ENCODE measurements at places on chromosomes 13 and 19.

DNA sequence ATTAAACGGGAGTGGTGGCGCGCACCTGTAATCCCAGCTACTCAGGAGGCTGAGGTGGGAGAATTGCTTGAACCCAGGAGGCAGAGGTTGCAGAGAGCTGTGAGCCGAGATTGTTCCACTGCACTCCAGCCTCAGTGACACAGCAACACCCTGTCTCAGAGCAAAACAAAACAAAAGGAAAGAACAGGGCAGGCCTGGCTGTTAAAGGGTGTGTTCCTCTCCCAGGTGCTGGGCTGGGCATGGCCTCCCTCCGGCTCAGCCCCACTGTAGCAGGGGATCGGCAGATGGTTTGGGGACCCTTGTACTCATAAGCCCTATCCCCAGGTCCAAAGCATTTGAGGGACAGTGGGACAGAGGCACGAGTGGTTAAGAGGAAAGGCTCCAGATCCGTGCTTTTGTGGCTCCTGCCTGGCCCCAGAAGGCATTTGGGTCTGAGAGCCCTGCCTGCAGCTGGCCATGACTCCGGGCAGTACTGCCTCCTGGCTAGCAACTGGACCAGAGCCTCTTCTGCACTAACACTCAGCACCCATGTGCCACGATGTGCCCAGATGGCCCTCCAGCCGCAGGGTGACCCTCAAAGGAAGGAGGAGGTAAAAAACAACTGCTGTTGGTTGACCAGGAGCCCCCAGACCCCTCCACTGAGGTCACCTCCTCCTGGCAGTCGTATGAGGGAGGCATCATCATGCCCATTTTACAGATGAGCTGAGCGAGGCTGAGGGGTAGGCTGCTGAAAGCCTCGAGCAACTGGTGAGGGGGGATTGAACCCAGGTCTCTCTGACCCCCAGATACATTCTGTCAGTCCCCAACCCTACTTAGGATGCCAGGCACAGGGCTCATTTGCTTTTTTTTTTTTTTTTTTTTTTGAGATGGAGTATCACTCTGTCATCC, 10.0 kb downstream of the RFX1 start:
- no peak for DNase-seq

GRCh38 chr13:107202371-107203023, 634.6 kb upstream of the ARGLU1 start:
- DNase-seq = no peak

DNA sequence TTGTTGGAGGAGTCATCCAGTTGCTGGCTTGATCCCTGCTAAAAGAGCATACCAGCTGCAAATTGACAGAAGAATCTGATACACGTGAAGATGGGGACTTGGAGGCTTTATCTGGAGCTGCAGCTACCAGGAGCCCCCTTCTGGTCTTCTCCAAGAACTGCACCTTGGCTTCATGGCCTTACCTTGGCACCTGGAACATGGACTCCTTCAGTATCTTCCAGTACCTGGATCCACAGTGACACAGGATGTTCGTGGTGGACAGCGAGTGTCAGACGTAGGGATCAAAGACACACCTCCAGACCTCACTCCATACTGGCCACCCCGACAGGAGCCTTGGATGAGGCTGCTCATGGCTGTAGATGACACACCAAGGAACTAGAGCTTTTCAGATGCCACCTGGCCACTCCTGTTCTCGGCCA, 9.9 kb upstream of the ACSBG2 start:
- peak; percentile 55 for DNase-seq

DNA sequence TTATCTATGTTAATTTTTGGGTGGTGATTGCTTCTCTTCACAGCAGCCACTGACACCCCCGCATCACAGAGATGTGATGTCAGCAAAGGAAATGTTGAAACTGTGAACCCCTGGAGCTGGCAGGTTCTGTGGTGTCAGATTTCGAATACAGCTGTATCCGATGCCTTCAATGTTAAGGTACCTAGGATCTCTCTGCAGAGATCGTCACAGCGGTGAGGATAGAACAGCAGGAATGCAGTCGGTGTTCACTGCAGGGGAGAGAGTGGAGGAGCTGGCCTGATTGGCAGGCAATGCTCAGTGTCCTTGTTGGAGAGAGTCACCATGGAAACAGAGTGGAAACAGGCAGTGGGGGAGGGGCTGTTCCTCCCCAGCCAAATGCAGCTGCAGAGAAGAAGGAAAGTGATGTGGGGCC, 79.5 kb upstream of the ZNF835 start:
- DNase-seq = no peak

GRCh38 chr19:16509141-16510061, 13.2 kb downstream of the C19orf44 start:
- DNase-seq = no peak

DNA sequence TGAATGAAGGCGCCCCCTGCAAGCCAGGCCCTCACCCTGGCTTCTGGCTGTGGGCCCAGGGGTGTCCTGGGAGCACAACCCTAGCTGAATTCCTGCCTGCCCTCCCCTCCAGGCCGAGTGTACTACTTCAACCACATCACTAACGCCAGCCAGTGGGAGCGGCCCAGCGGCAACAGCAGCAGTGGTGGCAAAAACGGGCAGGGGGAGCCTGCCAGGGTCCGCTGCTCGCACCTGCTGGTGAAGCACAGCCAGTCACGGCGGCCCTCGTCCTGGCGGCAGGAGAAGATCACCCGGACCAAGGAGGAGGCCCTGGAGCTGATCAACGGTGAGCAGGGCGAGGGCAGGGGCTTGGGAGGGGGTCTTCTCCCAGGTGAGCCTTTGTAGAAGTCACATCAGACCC, 3.2 kb downstream of the PIN1 start:
- no peak for DNase-seq

DNA sequence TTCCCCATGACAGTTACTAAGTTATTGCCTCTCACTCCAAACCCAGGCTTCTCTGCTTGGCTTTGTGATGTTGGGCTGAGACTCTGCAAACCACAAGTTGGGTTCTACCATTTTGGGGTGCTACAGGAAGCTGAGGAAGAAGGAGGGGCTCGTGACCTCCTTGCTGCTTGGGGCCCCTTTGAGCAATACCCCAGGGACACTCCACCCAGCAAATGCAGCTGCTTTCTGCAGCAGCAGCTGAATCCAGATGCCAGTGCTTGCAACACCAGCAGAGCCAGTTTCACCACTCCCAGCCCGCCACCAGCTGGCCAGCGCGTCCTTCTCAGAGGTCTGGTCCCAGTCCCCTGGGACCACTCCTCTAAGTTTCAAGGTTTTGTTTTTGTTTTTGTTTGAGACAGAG, 22.0 kb upstream of the UBAC2 start:
- DNase-seq = no peak

GRCh38 chr13:101982903-101983302, 418.9 kb downstream of the FGF14 start:
- no peak for DNase-seq

GRCh38 chr13:102212729-102213128, 189.1 kb downstream of the FGF14 start:
- DNase-seq = no peak

GRCh38 chr19:18319591-18320135, 3.2 kb downstream of the LSM4 start:
- no peak for DNase-seq

DNA sequence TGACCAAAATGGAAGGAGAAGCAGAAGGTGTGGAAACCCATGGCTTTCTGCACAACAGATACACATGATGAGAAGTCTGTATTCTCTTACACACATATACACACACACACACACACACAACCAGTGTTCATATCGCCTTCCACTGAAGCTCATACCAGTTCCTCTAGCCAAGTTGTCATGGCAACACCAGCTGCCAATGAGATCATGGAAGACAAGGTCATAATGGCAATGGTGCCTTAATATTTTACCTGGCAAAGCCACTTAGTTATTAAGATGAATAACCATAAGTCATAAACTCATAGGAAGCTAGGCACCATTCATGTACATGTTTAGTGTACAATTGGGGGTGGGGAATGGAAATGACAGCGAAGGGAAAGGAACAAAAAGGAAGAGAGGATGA, 2.6 kb upstream of the DHRS12 start:
- DNase-seq = peak; percentile 18

DNA sequence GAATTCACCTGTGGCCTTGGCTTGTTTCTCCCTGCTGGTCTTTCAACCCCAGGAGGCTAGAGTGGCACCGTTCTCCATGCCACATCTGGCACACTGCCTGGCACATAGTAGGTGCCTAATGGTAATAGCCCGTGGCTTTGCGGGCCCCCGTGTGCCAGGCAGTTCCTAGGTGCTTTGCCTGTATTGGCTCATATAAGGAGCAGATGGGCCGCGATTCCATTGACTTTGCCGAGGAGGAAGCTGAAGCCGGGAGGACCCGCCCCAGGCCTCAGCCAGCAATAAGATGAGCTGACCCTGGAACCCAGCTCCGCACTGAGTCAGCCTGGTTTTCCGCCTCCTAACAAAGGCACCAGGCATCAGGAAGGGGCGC, 807 bp downstream of the PGLYRP1 start:
- DNase-seq = no peak

- peak; percentile 58 for DNase-seq
Measured at GRCh38 chr13:45781553-45782326, 69.8 kb downstream of the SIAH3 start.

GRCh38 chr13:99805361-99805760, 166.2 kb downstream of the ZIC5 start:
- no peak for DNase-seq

GRCh38 chr19:52987221-52987620, 24.5 kb upstream of the ZNF816 start:
- no peak for DNase-seq

- DNase-seq = peak; percentile 32
Measured at GRCh38 chr19:47863514-47863936, 4.5 kb downstream of the TPRX2 start.

DNA sequence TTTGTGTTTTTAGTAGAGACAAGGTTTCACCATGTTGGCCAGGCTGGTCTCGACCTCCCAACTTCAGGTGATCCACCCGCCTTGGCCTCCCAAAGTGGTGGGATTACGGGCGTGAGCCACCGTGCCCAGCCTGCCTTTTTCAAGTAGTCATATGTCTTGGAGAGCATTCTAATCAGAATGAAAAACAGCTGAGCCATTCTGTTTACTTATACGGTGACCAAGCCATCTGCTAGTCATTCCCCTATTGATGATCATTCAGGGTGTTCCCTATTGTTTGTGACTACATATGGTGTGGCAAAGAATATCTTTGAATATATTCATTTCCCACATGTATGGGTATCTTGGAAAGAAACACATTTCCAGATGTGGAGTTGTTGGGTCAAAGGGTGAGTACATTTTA, 17.2 kb downstream of the BLOC1S3 start:
- no peak for DNase-seq

- DNase-seq = no peak
Measured at GRCh38 chr13:48731001-48731658, 77.4 kb downstream of the CYSLTR2 start.

DNA sequence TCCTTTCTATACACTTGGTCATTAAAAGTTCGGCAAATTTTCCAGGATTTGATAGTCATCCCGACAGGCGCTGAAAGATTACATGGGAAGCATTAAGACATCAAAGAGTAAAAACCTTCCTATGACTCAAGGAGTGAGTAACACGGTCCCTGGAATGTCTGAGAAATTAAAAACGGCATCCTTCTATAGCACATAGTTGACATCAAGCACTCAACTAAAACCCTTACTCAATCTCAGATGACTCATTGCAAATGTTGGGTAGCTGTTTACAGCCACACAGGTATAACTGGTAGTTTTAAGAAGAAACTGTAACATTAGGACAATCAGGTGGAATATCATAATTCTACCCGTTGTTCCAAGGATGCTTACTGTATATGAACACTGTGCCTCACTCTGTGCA, 6.4 kb upstream of the LGALS13 start:
- DNase-seq = no peak

- DNase-seq = no peak
Measured at GRCh38 chr19:1340681-1341469, 42.8 kb upstream of the NDUFS7 start.

DNA sequence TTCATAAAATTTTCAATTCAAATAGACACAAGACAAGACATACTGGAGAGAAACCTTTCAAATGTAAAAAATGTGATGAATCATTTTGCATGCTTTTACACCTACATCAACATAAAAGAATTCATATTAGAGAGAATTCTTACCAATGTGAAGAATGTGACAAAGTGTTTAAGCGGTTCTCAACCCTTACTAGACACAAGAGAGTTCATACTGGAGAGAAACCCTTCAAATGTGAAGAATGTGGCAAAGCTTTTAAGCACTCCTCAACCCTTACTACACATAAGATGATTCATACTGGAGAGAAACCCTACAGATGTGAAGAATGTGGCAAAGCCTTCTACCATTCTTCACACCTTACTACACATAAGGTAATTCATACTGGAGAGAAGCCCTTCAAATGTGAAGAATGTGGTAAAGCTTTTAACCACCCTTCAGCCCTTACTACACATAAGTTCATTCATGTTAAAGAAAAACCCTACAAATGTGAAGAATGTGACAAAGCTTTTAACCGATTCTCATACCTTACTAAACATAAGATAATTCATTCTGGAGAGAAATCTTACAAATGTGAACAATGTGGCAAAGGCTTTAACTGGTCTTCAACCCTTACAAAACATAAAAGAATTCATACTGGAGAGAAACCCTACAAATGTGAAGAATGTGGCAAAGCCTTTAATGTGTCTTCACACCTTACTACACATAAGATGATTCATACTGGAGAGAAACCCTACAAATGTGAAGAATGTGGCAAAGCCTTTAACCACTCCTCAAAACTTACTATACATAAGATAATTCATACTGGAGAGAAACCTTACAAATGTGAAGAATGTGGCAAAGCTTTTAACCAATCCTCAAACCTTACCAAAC, 24.6 kb upstream of the ZNF431 start:
- DNase-seq = no peak

DNA sequence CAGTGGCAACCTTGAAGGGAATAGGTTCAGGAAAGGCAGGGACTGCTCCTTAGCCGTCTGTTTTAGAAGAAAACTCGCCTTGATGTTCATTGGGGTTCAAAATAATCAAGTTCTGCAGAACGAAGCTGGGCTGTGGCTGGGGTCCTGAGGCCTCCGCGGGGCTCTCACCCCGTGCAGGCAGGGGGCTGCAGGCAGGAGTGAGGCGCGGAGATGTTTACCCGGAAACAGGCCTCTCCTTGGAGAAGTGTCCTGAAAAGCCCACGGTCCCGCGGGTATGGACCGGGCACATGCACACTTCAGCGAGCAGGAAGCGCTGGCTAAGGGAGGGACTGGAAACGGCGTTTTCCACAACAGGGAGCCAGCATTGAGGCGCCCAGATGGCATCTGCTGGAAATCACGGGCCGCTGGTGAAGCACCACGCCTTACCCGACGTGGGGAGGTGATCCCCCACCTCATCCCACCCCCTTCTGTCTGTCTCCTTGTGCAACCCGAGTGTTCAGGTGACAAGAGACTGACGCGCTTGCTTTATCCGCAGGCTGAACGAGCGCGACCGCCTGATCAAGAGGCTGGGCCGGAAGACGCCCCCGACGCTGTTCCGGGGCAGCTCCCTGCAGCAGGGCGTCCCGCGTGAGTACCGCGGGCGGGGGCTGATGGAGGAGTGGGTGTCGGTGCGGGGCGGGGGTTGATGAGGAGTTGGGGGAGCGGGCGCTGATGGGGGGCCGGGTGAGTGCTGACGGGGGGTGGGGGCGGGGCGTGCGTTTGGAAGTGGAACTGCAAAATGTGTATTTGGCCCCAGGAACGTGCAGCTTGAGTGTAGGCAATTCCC, 39.6 kb downstream of the SHISA2 start:
- no peak for DNase-seq

- no peak for DNase-seq
Measured at GRCh38 chr19:13795595-13796300, 505 bp downstream of the ZSWIM4 start.

All from NCI-H2171 (cell line).